ENCODE measurements at places on chromosomes 5 and 9.

- no peak for DNase-seq
Observed at GRCh38 chr5:34675857-34676256, 19.7 kb downstream of the RAI14 start.

- no peak for DNase-seq
Observed at GRCh38 chr5:5332287-5332686, 90.2 kb upstream of the ICE1 start.

DNA sequence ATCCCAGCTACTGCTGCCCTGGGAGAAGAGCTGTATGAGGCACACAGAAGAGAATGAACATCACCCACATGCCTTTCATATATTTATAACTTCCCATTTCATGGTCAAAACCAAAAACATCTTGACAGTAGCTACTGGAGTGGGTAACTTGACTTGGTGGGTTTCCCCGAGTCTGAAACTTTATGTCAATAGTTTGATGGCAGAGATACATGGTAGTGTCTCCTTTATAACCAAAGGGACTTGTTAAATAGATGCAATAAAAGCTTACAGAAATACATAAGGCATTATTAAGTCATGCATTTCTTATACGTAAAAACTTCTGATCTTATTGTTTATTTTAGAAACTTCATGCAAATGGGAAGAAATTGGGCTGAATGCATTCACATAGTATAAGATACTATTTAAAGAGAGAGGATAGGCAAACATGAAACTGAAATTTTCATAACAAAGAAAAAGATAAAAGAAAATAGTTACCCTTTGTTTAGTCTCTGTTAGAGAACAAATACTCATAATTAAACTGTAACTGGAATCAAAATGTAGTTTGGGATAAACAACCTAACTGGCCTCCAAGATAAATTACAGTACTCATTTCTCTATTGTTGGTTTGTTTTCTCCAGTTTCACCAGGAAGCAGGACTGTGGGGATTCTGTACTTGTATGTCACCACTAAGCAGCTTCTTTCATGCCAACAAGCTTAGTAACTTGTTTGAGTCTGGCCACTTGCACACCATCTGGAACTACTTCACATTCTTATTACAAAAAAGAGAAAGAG, 459.3 kb upstream of the MEF2C start:
- no peak for DNase-seq

- DNase-seq = no peak
Observed at GRCh38 chr9:126614088-126614454, 343 bp downstream of the LMX1B start.

- no peak for DNase-seq
Observed at GRCh38 chr5:32413466-32414263, 30.9 kb downstream of the ZFR start.

DNA sequence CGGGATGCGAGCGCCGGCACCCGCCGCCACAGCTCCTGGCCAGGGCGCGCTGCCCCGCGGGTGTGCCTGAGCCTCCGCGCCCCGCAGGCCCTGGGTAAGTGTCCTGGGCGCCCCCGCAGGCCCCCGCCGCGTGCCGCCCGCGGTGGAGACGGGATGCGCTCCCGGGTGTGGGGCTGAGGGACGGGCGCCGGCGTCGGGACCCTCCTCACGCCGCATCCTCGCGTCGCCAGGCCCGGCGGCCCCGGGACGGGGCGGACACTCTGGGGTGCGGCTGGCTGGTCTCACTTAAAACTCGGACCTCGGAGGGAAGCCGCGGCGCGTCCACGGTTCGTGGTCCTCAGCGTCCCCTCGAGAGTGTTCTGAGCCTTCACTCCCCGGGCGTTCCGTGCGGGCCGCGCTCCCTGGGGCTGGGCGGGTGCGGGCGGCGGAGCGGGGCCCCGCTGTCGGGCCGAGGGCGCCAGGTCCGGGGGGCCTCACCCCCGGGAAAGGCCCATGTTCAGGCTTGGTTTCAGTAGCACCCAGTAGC, 275 bp downstream of the AHRR start:
- no peak for DNase-seq

DNA sequence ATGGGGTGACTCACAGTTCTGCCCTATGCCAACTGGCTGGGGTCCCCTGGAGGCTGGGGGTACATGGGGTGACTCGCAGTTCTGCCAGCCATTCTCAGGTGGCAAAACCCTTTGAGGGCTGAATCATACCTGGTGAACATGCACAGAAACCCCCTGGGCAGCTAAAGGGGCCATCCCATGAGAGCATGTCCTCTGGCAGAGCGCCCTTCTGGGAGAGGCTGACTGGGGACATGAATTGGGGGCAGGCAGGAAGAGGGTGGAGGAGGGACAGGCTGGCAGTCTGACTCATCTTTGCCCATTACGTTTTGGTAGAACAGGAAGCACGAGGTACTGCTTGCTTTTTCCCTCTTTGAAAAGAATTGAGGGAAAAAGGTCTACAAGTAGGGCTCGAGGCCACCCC, 16.7 kb downstream of the TRAF1 start:
- DNase-seq = peak; percentile 60

DNA sequence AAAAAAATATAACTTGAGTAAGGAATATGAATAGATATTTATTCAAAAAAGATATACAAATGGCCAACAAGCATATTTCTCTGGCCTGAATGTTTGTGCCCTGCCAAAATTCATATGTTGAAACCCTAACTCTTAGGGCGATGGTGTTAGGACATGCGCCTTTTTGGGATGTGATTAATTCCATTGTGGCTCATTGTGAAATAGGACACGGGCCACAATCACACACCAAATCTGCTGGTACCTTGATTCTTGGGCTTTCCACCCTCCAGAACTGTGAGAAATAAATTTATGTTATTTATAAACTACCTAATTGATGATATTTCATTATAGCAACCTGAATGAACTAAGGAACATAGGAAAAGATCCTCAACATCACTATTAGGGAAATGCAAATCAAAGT, 5.7 kb upstream of the IFNA21 start:
- DNase-seq = no peak

DNA sequence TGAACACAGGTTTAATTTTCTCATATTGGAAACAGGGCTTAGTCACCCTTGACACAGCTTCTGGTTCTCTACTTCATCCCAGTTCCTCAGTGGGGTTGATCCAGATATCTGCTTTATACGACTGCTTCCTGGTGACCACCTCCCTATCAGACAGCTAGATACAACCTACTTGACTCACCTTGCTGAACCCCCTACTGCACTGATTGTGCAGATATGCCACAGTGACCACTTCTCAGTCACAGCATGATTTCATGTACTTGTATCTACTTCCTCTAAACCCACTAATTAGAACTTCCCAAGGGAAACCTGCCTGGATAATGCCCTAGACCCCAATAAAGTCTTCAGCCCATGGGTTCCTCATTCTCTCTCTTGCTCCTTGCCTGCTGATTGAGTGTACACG, 18.4 kb upstream of the RFK start:
- no peak for DNase-seq

DNA sequence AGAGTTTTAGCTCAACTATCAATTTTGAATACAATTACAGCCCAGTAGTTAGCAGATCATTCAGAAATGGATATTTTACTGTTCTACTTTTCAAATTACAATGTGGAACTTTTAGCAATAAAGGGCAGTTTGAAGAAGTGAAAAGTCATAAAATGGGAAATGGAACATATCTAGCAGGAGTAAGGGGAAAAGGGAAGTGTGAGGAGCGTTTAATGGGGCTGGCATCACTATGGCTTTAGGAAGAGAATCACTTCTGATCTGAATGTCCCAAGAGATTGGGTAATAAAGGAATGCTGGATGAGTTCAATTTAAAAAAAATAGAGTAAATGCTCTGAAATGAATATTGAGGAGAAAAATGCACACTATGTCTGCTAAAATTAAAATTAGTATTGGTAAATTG, 77.4 kb downstream of the ATPSCKMT start:
- no peak for DNase-seq

DNA sequence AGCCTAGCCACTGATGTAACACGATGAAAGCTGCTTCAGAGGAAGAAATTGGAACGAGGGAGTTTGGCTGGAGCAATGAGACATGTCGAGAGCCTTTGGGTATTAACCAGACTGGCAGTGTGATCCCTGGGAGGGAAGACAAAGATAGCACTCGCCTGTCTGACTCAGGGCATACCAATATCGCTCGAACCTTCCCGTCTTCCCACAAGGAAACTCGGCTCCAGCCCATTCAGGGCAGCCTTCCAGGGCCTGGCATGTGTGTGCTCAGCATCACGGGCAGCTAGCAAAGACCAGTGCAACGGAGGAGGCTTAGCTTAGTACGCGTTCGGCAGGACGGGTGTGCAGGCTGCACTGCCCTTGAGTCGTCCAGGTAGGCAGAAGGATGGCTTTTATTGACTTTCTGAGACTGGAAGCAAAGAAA, 356.9 kb upstream of the WWC1 start:
- no peak for DNase-seq

DNA sequence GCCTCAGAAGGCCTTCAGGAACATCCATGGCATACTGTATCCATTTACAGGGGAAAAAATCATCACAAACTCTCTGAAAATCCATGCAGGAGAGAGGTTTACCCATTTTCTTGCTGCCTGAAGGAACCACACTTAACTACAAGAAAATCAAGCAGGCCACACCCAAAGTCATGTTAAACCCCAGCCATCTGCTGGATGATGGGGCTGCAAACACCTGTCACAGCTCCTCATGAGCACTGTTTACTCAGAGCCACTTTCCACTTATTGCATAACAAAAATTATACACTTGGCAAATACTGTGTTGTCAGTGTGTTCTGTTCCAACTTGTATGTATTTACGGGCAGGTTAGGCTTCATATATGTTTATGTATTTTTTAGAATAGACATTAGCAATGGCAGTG, 35.8 kb downstream of the PPIC start:
- no peak for DNase-seq

- DNase-seq = no peak
Observed at GRCh38 chr5:56145511-56145910, 87.6 kb downstream of the ANKRD55 start.

DNA sequence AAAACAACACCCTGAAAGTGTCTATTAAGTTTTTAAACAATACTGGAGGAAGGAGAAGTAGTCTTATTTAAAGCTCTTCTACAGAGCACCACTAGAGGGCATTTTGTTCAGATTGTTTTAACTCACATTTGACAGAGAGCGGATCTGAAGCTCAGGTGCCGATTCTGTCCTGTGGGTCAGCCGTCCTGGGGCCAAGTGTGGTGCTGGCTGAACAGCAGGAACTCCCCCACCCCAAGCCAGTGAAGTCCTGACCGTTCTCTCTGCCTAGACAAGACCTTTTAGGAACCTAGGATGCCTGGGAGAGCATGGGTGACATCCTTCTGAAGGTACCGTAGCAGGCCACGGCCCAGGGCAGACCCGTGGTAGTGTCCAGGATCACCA, 3.9 kb downstream of the EXOC3 start:
- peak; percentile 26 for DNase-seq

DNA sequence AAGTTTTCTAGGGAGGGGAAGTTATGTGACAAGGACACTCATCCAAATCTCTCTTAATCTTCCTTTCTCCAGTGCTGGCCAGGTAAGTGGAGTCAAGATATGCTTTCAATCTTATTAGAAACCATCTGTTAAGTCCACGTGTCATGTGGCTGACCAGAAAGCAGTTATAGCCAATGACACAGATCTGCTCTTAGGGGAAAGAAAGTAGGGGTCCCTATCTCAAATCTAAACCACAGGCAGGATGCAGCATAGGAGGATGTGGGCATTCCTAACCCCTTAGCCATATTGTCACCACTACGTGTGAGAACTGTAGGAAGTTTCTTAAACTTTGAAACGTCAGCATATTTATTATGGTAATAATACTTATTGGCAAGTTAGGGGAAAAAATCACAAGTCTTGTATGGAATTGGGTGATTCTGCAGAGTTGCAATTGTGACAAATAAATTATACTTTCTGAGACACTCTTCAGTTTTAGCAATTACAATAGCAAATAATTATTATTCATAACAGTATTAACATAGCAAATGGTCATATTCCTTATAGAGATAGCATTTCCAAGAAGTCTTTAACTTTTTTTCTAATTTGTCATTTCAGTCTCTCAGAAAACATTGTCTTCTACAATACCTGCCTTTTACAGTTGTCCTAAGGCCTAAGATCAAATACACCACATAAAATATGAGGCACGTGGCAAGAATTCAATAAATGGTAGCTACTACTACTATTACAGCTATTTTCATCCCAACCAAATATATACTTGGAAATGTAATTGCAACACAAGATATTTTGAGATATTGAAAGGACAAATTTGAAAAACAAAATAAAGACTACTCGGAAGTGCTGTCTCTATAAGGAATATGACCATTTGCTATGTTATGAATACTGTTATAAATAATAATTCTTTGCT, 236.9 kb downstream of the PDE4D start:
- no peak for DNase-seq

- DNase-seq = no peak
Observed at GRCh38 chr9:18056993-18057369, 417.0 kb upstream of the ADAMTSL1 start.

DNA sequence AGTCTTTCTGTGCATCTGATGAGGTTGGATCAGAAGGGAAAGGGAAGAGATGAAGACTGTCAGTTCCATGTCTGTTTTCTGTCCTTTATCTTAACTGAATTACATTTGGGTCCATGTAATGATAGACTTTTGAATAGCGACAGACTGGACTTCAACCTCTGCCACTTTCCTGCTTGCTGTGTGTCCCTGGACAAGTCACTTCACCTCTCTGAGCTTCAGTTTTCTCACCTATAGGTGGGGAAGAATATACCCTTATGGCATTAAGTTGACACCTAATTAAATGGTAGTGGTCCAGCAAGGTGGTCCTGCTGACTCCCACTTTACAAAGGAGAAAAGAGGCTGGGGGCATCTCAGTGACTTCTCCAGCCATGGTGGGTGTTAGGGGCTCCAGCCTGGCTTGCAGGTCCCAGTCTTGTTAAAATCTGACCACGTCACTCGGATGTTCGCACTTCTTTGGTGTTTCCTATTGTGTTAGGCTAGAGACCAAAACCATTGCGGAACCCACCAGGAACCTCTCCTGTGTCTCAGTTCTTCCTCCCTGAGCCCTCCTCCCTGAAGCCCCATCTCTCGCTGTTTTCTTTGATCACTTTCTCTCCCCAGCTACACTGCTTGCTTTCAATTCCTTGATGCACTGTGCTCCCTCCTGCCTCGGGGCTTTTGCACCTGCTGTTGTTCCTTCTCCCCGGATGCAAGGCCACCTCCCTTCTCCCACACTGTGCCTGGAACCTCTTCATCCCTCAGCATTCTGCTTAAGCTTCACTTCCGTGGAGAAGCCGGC, 256.5 kb downstream of the NSG2 start:
- no peak for DNase-seq

DNA sequence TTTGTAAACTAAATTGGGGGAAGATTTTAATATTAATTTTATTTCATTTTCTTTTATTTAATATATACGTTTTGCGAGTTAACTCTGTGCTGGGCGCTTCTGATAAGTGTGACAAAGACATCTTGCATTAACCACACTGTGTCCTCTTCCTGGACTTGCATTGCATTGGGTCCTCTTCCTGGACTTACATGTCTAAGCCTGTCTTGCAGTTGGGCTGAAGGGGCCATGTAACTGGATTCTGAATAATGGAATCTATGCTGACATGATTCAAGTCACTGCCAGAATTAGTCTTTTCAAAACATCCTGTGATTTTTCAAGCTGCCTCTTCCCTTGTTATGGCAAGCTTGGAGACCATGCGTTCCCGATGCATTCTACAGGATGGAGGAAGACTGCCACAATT, 122.6 kb downstream of the TRIM32 start:
- DNase-seq = no peak

- no peak for DNase-seq
Observed at GRCh38 chr5:82018462-82018861, 46.6 kb downstream of the ATG10 start.

All from stimulated activated CD4-positive, alpha-beta T cell treated with anti-CD3 and anti-CD28 coated beads, Interleukin-4, amount 100 ng/mL, for 24 hours (primary cell).